ENCODE measurements at places on chromosomes 2 and 18.

DNA sequence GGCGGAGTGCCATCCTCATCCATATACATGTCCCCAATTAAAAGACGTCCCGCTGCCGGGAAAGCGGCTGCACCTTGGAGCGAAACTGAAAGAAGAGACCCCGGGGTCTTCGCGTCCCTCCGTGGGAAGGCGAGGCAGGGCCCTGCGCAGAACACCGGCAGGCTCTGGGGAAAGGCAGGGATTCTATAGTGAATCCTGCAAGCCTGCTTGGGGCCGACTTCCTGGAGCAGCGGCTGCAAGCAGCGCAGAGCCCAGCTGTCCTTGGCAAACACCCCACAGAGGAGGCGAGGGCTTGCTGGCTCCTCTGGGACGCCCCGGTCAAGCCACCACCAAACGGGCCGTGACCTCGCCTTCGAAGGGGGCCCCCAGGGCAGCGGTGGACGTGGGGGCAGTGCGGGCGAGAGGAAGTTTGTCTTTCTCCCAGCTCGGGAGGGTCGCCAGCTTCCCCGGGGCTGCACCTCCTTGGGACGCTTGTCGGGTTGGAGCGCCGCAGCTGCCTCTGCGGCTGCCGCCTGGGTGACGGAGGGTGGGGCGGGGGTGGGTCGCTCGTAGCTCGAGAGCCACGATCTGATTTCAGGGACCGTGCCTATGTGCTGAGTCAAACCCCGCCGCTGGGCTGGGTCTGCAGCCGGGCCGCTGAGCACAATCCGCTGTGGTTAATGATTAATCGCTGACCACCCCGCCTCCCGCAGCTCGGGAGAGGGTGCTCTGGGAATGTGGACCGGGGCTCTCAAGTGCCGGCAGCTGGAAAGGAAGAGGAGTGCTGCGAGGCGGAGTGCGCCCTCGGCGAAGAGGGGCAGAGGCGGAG is 486 bp upstream of the GPR39 start:
- DNase-seq = no peak

DNA sequence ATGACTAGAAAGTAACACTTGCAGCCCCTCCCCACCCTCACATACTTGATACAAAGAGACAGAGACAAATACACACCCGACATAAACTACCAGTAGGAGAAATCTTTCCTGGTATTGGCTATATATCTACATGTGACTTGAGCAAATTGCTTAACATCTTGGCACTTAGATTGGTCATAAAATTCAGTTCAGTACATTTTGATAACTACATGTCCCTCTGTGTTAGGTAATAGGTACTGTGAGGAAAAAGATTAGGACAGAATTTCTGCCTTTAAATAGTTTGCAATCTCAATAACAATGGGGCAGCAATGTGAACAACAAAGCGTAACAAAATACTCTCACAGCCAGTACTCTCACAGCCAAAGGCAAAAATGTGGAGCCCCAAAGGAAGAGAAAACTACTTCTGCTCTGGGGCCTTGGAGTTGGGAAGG is 670.0 kb upstream of the ACVR2A start:
- DNase-seq = no peak

DNA sequence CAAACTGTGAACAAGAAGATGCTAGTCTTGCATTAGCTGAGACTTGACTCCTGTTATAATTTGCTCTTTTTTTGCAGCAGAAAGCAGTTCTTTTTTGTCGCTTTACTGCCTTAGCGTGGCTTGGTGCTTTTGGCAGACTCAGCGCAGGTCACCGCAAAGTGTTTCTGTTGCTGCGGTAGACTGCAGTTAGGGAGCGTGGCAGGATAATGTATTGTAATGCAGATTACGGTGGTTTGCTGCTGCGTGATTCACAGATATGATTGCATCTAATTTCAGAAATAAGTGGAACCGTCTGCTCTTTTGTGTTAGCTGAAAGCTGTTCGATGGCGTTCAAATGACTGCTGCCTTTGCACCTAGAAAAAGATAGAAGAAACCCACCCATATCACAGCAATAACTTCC is 131.6 kb upstream of the SATB2 start:
- no peak for DNase-seq

GRCh38 chr2:73227086-73227485 is 6.0 kb downstream of the PRADC1 start:
- DNase-seq = no peak

DNA sequence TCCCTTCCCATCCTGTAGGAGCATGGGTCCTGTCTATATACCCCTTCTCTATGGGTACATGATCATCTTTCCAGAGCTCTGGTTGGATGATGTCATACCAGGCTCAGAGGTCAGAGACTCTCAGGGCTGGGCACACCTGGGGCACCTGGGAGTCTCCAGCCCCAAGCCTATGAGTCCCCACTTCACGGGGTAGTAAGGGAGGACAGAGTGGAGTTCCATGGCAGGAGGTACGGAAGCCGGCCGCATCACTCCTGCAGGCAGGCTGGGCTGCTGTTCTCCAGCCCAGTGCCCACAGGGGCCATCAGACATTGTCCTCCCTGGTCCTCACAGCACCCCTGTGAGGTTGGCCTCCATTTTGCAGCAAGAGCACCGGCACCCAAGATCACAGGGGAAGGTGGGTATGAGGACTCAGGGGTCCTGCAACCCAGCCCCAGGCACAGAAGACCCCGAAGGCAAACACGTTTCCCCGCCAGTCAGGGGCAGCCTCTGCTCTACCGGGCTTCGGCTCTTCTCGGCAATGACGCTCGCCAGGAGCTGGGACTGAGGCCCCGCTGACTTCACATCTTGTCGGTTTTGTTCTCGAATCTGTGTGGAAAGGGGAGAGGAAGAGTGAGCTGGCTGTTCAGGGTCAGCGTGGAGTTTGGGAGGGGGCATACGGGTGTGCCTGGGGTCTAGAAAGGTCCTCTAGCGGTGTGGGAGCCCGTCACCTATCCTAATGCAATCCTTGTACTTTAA is 91.5 kb downstream of the ADD2 start:
- DNase-seq = no peak

- peak; percentile 94 for DNase-seq
Measured at GRCh38 chr2:232327105-232328031, 51.2 kb upstream of the ALPP start.

DNA sequence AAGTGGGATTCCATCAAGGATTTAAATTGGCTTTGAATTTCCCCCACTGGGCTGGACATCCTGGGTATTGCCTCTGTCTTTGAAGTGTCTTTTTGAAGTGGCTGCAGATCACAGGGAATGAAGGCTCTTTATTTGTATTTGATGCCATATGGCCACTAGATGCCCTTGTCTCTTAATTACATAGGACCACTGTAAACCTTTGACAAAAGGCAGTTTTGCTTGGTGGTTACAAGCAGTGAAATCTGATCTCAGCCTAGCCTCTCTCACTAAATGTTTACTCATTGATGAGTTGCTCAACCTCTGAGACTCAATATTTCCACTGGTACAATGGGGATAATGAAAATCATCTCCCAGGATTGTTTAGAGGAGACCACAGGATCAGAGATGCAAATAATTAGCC is 102.2 kb downstream of the INSIG2 start:
- no peak for DNase-seq

GRCh38 chr18:50757358-50757757 is 62.5 kb downstream of the MRO start:
- no peak for DNase-seq

DNA sequence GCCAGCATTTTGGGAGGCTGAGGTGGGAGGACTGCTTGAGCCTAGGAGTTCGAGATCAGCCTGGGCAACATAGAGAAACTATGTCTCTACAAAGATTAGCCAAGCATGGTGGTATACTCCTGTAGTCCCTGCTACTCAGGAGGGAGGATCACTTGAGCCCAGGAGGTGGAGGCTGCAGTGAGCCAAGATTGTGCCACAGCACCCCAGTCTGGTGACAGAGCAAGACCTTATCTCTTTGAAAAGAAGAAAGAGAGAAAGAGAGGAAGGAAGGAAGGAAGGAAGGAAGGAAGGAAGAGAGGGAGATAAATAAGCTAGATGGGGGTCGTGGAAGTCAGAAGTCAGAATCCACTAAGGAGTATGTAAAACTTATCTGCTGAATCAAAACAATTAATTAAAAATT is 16.2 kb downstream of the GPR75 start:
- DNase-seq = no peak

- DNase-seq = no peak
Measured at GRCh38 chr2:79530443-79530842, 17.6 kb downstream of the CTNNA2 start.

DNA sequence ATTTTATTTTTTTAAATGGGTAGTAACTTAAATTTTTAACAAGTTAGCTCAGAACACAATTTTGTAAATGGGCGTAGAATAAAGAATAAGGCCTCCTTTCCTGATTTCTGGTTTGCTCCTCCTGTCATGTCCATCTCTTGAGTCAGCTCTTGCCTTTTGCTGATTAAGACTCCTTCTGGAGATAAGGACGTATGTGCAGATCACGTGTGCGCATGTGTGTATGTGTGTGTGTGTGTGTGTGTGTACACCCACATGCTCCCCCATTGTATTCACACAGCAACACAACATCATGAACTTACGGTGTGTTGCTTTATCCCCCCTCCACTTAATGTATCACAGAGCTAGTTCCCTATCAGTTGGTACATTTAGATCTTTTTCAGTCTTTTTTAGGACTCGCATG is 182.9 kb downstream of the PRKCE start:
- no peak for DNase-seq

- DNase-seq = no peak
Measured at GRCh38 chr2:17388798-17389197, 129.4 kb downstream of the RAD51AP2 start.

- no peak for DNase-seq
Measured at GRCh38 chr18:832085-832681, 20.1 kb upstream of the YES1 start.

- no peak for DNase-seq
Measured at GRCh38 chr2:8437949-8438400, 243.9 kb upstream of the ID2 start.

DNA sequence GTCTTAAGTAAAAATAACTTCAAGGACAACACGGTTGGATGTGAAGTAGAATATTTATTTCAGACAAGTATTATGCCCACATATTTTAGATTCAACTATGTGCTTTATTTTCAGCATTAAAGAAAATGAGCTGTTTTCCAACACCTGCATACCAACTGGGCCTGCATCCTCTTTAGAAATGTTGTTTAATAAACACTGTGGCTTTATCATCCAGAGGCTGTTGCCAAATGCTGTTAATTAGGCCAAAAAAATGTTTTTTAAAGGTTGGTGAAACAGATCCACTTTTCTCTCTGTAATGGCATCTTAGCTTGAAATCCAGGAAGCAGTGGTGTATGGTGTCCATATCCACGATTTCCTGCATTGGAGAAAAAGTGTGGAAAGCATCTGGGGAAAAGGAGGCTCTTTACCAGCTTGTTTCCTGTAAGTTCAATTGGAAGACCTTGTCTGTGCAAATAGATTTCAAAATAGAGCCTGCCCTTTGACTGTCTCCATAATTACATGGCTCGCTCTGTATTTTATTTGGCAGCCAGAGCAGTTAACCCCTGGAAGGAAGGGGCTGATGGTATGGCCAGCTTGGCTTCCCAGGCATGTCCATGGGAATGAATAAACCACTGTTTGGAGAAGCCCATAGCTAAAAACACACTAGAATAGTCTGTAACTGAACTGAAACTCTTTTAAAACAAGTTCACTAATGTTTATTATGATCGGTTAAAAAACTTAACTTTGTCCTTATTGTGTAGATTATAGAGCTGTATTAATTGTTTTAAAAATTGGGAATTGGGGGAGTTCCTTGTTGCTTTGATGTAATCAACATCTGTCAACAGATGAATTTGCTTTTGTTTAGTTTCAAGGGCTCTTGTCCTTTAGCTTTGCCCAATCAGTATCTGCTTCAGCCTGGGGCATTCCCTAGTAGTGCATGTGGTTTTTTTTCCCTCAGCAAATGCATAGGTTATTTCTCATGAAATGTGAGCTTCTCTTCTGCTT is 33.0 kb upstream of the DLX1 start:
- DNase-seq = no peak

DNA sequence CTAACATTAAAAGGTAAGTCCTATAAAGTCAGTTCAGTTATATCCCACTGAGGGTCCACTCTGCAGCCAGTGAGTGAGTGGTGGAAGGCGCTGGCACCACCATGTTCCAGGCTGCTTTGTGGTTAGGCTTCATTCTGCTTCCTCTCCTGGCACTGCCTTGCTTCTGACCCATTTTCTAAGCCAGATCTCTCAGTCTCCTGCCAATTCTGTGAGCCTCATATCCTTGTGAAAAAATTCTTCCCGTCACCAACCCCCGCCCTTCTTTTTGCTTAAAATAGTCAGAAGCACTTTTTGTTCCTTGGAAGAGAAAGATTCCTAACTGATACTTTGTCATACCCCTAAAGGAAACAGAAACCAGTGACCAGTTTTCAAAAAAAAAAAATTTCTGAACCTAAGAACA is 139.8 kb upstream of the NCK2 start:
- DNase-seq = no peak

DNA sequence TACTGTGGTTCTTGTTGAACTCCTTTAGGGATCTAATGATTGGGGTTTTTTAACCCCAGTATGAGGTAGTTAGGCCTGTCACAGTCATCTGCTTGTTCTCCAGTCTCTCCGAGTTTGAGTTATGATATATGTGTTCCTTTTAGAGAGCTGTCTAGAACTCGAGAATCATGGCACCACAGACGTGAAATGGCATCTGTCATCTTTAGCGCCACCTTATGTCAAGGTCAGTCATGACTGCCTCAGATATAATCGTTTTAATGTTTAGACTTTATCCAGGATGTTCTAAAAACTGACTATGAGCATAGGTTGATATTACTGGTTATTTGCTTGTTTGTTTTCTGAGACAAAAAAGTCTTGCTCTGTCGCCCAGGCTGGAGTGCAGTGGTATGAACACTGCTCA is 112.2 kb downstream of the CEP192 start:
- no peak for DNase-seq

DNA sequence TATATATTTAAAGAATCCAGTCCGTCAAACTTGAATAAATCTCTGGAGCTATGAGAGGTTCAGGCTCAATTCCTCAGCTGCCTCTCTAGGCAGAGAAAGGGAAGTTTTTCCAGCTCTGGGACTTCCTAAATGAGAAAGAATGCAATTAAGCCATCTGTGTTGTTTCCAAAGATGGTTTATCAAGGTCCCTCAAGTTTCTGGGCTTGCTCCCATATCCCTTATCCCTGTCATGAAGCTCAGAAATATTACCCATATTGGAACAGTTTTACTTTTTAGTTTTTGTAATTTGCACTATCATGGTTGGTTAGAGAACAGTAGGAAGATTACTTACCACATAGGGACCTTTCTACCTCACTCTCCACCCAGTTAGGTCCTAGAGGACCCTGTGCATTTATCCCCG is 1.4 kb downstream of the CNTNAP5 start:
- no peak for DNase-seq
